Effector CD8-positive, alpha-beta T cell (primary cell): ENCODE measurements at places on chromosomes 3 and 15.

DNA sequence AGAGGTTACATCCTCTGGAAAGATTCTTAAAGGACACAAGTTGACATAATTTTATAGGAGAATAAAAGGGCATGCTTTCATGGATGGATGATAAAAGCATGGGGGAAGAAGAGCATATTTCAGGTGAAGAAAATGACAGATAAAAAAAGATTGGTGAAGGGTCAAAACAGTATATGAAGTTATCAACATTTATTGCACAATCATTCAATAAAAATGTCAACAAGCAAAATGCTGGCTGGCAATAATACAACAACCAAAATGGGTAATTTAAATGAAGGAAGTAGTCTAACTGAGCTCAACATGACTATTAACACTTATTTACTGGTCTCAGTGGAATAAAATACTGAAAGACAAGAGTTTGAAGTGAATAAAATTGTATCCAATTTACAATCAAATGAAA lies 696.7 kb downstream of the SQOR start:
- DNase-seq, result no peak

DNA sequence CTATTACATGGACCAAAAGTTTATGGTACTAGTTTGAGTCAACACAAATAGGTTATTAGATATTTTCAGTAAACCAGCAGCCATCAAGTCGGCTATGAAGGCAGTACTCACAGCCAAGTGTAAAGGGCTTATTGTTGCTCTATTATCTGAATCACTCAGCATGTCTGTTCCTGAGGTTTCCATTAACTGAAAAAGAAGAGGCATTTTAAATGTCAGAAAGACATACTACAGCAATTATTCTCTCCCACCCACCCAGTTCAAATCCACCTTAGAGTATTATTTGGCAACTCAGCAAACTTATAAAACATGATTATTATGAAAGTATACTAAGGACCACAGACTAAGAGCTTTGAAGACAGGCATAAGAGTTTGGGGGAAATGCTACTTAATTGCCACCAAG lies 93.1 kb downstream of the BTD start:
- no peak for DNase-seq

DNA sequence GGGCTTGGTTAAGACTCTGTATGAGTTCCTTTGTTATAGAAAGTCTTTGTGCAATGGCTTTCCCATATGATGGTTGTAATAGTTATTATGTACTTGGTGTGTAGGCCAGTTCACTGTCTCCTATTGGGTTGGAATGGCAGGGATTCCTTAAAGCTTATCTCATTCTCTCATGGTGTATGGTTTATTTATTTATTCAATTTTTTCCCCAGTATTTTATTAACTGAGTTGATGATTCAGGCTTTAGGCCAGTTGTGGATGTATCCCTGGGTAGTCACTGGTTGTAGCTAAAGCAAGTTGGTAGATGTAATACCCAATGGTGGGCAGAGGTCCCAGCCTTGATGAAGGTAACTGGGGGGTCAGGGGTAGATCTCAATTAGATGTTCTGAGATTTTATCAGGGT lies 349.4 kb downstream of the DOCK3 start:
- no peak for DNase-seq

DNA sequence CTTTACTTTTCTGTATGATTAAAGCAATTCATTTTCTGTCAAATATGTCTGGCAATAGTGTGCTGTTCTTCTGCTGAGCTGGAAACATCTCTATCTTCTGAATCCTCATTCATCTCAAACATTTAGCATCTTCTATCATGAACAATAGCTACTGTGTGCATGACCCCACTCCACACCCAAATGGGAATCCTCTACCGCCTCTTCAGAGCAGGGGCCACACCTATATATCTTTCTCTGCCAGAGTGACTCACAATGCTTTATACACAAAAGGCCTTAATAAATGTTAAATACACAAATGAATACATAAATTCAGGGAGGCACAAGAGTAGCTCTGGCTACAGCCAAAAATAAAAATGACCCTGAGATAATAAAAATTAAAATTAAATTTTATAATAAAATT lies 8.0 kb downstream of the ALDH1A2 start:
- DNase-seq, result no peak

DNA sequence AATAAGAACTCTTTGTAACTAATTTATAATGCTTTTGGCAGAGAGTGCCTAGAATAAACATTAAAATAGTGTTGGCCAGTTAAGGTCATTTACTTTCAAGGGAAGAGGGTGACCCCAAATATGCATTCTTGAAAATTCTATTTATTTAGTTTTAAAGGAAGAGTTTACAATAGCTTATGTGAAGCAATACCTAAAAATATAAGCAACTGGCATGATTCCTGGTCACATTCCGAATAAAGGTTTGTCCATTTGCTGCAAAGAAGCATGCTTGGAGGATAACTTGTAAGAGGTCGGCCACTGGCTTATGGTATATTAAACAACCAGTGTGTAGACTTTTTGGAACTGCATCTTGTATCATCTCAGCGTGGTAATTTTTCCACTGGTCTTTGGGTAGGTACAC lies 10.2 kb downstream of the MITF start:
- DNase-seq, result no peak

DNA sequence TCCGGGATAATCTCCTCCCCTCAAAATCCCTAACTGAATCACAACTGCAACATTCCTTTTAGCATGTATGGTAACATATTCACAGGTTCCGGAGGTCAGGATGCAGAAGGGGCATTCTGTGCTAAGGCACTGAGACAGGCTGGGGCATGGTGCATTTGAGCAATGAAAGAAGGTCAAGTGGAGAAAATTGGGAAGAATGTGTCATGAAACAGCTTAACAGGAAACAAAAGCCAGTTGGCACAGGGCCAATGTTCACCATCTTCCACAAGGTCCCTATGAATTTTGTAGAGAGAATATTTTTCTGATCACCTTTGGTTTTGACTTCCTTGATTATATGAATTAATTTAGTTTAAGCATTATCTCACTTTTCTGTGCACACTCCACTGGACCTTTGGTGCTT lies 587.7 kb upstream of the NR2F2 start:
- DNase-seq, result no peak

DNA sequence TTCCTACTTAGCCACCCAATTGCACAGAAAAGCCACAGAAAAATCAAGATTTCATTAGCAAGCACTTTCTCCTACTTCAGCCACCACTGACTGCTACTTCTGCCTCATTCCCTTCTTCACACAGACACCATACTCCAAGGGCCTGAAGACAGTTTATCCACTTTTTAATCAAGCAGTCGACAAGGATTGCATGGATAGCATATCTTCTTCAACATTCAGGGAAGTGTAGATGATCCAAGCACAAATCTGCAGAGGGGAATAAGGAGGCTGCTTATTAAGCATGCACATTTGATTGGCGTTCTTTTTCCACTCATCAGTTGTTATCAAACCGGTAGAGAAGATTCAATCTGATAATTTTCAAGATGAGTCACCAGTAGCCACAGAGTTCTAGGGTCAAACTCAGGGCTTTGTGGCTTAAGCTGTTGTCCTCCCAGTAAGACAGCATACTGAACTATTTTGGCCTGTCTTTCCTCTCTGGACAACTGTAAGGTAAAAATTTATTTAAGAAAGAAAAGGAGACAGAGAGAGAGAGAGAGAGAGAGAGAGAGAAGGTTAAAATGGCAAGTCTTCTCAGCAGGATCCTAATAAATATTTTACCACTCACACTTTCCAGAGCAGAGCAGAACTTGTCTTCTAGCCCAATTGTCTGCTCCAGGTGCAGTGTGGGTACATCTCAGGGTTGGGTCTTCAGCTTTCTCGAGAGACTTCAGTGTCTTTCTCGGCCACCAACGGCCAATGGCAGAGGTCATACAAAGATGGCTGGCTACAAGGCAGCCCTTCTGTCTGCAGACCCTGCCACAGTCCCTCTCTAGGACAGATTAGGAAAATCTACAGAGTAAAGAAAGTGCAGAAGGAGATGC lies 80.6 kb upstream of the BHLHE40 start:
- DNase-seq, result no peak

GRCh38 chr3:119657887-119658702 lies 2.3 kb downstream of the POPDC2 start:
- no peak for DNase-seq

- no peak for DNase-seq
Measured at GRCh38 chr3:138732456-138732855, 102.3 kb downstream of the PIK3CB start.

GRCh38 chr3:41346698-41347270 lies 147.5 kb downstream of the CTNNB1 start:
- DNase-seq, result no peak

DNA sequence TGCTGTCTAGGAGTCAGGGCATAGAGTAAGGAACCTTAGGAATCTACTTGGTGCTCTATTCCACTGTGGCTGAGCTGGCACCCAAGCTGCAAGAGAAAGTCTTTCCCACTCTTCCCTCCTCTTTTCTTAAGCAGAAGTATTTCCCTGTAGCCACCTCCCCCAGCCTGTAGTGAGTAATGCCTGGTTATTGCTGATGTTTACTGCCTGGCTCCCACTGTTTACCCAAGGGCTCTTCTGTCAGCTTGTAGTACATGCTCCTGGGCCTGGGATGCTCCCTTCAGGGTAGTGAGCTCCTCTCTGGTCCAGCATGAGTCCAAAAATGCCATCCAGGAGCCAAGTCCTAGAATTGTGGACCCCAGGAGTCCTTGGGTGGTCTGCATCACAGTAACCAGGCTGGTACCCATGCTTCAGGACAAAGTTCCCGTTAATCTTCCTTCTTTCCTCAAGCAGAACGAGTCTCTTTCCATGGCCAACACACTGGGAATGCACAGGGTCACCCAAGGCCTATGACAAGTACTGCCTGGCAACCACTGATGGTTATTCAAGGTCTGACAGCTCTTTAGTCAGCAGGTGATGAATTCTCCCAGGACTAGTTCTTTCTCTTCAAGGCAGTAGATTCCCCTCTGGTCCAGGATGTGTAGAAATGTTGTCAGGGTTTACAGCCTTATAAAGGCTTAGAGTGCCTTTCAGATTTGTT lies 17.6 kb downstream of the GALK2 start:
- no peak for DNase-seq

DNA sequence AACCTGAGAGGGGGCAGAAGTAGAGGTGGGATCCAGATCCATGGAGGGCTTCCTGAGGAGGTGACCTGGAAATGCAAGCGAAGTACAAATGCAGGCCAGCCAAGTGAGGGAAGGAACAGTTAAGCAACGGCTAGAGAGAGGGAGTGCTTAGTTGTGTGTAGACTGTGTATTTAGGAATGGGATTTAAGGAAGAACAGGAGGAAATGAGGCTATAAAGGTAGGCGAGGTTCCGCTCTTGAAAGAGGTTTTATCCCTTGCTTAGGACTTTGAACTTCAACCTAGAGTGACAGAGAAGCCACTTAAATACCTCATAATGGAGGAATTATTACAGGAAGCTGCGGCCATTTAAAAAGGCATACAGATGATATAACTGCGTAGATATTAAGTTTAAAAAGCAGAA lies 295.1 kb downstream of the THSD4 start:
- DNase-seq, result no peak

DNA sequence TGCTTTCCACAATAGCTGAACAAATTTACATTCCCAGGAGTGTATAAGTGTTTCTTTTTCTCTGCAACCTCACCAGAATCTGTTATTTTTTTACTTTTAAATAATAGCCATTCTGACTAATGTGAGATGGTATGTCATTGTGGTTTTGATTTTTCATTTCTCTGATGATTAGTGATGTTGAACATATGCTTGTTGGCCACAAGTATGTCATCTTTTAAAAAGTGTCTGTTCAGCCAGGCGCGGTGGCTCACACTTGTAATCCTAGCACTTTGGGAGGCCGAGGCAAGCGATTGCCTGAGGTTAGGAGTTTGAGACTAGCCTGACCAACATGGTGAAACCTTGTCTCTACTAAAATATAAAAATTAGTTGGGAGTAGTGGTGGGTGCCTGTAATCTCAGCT lies 619.3 kb downstream of the SI start:
- no peak for DNase-seq

DNA sequence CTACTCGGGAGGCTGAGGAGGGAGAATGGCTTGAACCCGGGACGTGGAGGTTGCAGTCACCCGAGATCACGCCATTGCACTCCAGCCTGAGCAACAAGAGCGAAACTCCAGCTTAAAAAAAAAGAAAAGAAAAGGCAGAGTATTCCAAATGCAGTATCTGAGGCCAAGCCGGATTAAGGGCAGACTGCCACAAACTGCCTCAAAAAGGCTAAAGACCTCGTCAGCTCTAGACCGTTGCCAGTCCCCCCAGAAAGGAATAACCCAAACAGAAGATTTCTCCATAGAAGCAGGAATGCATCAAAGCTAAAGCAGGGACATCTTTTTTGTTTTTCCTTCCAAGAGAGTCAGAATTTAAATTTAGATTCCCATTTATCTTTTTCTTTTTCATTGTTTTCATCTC lies 72.9 kb downstream of the TM4SF4 start:
- no peak for DNase-seq

DNA sequence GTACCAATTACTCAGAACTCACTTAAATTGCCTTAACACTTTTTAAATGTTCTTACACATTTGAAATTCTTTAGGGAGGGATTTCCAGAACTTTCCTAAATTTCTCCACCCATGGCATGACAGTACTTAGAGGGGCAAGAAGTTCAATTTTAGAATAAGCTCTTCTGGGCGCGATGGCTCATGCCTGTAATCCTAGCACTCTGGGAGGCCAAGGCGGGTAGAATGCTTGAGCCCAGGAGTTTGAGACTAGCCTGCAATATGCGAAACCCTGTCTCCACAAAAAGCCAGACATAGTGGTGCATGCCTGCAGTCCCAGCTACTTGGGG lies 10.6 kb downstream of the FAM131A start:
- DNase-seq, result no peak

DNA sequence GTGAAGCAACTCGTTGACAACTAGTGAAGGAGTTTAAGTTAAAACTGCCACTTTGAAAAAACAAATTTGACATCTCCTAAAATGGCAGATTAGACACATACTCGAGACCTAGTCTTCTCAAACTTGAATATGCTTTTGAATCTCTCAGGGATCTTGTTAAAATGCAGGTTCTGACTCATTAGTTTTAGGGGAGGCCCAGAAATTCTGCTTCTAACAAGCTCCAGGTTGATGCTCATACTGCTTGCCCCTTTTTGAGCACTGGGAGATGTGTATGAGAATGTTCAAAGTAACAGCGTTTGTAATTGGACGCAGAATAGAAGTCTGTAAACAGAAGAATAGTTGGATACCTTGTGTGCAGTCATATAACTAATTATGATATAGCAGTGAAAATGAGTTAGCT lies 1.6 kb downstream of the C3orf38 start:
- no peak for DNase-seq

GRCh38 chr15:55990998-55991397 lies 2.4 kb downstream of the NEDD4 start:
- DNase-seq, result no peak

DNA sequence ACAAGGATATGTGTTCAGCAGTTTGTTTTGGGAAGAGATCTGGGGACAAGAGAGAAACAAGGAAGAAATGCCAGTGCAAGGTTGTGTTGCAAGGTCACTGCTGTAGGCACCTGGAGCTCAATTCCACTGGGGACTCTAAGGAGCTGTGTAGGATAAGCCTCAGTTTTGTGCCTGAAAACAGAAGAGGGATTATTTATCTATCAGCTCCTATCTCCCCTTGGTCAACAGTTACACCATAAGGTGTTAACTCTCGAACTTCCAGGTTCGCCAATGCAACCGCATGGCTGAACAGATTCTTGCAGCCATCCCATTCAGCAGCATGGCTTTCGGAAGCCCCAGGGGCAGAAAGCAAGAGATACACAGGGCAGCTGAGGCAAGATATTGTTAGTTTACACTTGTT lies 41.6 kb upstream of the CNOT10 start:
- no peak for DNase-seq
